Neural progenitor cell (in vitro differentiated cells): ENCODE measurements at places on chromosomes 1 and 21.

DNA sequence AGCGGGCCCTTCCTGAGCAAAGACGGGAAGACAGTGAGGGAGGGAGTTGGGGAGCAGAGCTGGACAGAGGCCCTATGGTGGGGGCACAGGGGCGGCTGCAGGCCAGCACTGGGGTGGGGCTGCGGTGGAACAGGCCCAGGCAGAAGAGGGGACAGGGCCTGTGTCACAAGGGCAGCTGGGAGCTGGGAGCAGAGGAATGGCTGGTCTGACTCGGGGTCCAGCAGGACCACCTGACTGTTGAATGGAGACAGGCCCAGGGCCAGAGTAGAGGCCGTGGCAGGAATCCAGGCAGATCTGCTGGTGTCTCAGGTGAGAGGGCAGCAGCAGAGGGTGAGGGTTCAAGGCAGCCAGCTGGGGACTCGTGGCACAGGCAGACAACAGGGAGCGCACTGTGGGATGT is 25.3 kb downstream of the CTNNBIP1 start:
- DNase-seq: no peak

DNA sequence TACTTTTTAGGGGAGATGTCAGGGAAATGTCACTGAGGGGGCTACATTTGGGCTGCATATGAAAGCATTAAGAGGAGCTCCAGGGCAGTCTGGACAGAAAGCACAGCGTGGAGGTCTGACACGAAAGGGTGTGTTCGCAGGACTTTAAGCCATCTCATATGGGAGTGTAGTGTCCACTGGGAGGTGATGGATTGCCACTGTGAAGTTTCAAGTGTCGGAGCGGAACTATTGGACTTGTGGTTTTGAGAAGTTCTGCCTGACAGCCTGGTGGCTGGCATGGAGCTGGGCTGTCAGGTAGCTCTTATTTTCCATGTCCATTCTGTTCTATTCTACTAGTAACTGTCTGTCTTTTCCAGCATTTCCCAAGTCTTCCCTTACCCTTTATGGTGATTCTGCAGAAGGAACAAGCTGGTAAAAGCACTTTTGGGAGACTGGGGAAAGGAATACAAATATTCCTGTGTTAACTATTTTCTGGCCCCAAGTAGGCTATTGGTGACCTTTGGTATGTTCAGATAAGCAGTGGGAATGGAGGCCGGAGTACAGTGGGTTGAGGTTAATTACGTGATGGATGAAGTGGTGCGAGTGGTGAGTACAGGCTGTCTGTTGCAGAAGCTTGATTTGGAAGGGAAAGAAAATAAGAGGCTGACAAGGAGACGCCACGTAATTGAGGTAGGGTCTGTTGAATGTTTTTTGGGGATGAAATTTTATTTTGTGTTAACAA is 19.3 kb downstream of the B3GALT5 start:
- no peak for DNase-seq

DNA sequence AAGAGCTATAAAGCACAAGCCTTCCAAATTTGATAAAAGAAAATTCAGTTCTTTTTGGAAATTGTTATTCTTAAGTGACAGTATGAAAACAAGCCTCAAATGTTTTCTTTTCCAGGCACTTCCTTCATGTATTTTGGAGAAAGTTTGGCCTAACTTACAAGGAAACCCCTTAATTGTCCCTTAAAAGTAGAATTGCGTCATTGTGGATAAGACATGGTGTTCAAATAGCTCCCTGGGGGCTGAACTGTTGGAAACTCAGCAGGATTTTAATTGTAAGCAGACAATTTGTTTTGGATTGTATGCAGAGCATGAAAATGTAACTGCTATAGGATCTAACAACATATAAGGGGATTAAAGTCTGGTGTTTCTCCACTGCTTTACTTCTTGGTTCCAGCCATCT is 35.4 kb upstream of the FGGY start:
- no peak for DNase-seq

DNA sequence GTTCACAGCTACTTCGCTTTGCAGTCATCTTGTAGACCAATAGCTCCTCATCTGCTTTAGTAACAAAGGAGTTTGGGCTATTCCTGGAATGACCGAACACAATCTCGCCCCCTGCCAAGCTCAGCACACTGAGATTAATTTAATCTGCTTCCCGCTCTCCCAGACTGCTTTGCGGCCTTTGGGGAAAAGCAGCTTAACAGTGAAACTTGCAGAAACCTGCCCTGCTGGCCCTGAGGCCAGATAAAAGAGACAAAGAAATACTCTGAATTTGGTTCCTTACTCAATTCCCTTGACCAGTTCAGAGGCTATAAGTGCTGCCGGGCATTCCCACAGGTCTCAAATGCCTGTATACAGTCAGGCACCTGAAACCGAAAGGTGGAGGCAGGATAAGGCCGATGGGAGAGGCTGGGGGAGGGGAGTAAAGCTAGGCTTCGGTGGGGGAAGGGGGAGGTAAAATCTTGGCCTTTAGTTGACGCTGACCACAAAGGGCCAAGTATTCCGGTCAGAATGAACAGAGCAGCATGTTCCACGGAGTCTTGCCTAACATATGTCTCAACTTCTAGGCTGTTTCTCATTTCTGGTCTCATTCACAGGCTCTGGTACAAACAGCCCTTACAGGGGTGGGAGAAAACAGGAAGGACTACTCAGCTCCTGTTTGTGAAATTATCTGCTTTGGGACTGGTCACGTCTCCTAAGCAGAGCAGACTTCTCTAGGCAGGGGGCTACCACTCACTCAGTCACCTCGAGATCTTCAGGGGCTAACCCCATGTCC is 17.7 kb upstream of the A3GALT2 start:
- DNase-seq: peak; percentile 94

- no peak for DNase-seq
Measured at GRCh38 chr1:28157894-28158293, 18.6 kb downstream of the PTAFR start.

GRCh38 chr21:45644041-45644906 is 749 bp downstream of the PCBP3 start:
- peak; percentile 60 for DNase-seq

GRCh38 chr1:156725683-156726280 is 2.5 kb upstream of the METTL25B start:
- DNase-seq: peak; percentile 94

DNA sequence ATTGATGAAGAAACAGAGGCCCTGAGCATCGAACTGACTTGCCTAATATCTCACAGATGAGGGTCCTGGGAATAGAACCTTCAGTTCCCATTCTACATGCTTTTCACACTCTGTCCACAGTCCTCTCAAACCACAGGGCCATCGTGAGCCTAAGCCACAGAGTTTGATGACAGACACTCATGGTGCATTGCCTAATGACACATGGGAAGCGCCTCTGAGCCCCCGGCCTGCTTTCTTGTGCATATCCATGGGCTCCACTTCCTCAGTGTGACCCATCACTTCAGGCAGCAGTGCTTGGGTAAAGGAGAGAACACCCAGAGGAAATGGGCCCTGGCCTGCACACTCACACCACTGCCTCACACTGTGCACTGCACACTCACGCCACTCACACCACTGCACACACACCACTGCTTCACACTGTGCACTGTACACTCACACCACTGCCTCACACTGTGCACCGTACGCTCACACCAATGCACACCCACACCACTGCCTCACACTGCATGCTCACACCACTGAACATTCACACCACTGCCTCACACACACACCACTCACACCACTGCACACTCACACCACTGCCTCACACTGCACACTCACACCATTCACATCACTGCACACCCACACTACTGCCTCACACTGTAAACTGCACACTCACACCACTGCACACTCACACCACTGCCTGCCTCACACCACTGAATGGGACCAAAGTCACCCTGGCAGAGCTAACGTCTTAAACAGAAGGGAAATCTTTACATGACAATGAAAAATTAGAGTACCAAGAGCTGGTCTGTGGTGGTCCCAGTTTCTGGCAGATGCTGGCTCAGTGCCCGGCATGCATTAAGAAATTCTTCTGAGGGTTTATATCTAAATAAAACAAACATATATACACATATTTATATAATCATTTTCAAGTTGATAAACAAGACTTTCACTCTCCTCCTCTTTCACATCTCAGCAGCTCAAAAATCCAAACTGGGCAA is 53.0 kb downstream of the KANK4 start:
- DNase-seq: no peak

GRCh38 chr1:48249868-48250267 is 27.4 kb downstream of the SLC5A9 start:
- no peak for DNase-seq

- no peak for DNase-seq
Measured at GRCh38 chr1:5937373-5937857, 54.8 kb downstream of the NPHP4 start.

DNA sequence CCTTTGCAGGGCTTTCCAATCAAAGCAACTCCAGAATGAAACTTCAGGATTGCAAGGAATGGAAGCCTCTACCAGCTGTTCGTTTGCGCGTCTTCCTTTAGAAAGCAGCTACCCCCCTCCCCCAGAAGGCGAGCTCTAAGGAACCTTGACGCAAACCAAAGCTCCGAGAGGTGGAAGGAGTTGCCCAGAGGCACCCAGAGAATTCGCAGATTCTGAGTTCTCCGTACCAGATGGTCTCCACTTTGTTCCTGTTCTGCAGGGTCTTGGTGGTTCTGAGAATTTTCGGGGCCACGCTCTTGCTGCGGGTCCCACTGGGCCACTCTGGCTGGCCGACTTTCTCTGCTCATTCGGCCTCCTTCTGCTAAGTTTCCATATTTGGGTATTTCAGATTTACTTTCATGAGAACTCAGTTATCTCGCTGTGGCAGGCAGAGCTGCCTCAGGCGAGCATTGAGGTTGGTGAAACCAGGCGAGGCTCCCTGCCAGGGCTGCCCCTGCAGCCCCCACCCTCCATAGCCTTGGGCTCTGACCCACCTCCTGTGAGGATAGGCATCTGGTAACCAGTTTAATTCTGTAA is 801 bp downstream of the TRAF5 start:
- DNase-seq: peak; percentile 66

- DNase-seq: peak; percentile 83
Measured at GRCh38 chr1:94927405-94928175, 680 bp upstream of the CNN3 start.

- no peak for DNase-seq
Measured at GRCh38 chr1:24126018-24126671, 14.2 kb upstream of the MYOM3 start.

GRCh38 chr1:76840278-76840677 is 27.0 kb upstream of the ST6GALNAC5 start:
- DNase-seq: no peak

- DNase-seq: no peak
Measured at GRCh38 chr1:15047237-15047636, 106.3 kb upstream of the TMEM51 start.

DNA sequence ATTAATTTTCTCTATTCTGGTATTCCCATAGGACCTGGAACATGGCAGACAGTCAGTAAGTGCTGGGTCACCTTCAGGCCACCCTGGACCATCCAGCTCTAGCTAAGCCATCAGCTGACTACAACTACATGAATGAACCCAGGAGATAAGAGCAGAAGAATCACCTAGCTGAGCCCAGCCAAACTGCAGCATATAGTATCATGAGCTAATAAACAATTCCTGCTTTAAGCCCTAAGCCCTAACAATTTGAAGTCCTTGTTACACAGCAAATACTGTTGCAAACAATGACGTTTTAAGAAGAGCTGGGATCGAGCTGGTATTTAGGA is 14.2 kb upstream of the CITED4 start:
- DNase-seq: no peak

GRCh38 chr1:36481771-36482723 is 666 bp downstream of the CSF3R start:
- no peak for DNase-seq

DNA sequence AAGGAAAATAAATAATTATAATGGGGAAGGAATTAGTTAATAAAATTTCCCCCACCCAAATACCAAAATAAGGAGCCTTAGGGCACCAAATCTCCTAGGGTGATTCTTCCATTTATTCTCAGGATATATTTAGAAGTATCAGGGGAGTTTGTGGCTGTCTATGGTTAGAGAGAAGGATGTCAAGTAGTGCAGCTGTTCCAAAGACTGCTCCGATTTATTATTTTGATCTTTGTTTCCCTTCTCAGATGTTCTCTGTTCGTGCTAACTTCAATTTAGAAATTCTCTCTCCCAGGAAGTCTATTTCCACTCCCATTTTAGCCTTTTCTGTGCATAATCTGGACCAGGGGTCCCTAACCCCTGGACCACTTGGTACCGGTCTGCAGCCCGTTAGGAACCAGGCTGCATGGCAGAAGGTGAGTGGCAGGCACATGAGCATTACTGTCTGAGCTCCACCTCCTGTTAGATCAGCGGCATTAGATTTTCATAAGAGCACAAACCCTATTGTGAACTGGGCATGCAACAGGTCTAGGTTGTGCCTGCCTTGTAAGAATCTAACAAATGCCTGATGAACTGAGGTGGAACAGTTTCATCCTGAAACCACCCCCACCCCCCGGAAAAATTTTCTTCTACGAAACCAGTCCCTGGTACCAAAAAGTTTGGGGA is 9.3 kb upstream of the MAST2 start:
- no peak for DNase-seq

DNA sequence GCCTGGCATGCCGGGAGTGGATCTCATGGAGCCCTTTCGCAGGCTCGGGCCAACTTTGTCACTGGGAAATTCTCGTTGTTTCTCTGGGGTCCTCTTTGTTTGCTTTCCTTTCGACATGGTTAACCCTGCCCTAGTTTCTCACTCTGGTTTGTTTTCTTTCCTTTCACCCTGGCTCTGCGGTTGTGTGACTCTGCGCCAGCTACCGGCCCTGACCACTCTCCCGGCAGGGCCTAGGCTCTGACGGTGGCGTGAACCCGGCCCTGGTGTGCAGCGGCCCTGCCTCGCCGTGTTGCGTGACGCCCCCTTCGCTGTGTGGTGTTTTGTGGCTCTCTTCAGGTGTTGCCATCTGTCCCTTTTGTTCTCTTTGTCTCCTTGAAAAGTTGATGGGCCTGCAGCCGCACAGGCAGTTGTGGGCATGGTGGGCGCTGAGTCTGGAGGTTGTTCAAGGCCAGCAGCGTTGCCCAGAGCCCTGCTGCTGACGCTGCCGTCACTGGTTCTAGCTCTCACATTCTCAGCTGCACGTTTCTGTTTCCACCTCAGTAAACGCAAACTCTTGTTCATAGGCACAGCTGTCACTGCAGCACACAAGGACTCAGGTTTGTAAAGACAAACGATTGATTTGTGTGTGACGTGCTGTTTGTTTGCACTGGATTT is 64.6 kb upstream of the DIP2A start:
- DNase-seq: no peak

- DNase-seq: no peak
Measured at GRCh38 chr1:230185076-230186001, 118.3 kb downstream of the GALNT2 start.

- peak; percentile 74 for DNase-seq
Measured at GRCh38 chr21:36700971-36701755, 2.2 kb downstream of the SIM2 start.

GRCh38 chr1:67457247-67457646 is 27.0 kb upstream of the SERBP1 start:
- DNase-seq: no peak

DNA sequence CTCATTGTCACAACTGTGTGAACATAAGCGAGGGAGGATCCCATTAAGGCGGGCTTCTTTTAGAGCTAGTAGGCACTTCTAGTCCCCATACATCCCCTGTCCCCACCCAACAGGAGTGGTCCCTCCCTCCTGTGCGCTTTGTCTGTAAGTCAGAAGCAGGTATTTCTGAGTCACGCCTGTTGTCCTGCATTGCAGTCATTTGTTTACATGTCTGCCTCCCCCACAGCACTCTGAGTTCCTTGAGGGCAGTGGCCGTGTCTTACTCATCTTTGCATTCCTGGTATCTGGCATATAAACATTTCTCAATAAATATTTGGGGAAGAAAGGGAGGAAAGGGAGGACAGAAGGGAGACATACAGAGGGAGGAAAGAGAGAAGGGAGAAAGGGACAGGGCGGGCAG is 40.3 kb downstream of the PLEKHA6 start:
- DNase-seq: no peak

GRCh38 chr1:111952125-111952657 is 37.3 kb downstream of the KCND3 start:
- DNase-seq: no peak
